ENCODE measurements at places on chromosomes 2 and 18.

GRCh38 chr2:231671270-231672050 lies 36.9 kb upstream of the PTMA start:
- DNase-seq = no peak

- DNase-seq = no peak
Observed at GRCh38 chr2:64405581-64406406, 48.2 kb upstream of the LGALSL start.

- no peak for DNase-seq
Observed at GRCh38 chr2:162462911-162463310, 119.0 kb downstream of the GCA start.

DNA sequence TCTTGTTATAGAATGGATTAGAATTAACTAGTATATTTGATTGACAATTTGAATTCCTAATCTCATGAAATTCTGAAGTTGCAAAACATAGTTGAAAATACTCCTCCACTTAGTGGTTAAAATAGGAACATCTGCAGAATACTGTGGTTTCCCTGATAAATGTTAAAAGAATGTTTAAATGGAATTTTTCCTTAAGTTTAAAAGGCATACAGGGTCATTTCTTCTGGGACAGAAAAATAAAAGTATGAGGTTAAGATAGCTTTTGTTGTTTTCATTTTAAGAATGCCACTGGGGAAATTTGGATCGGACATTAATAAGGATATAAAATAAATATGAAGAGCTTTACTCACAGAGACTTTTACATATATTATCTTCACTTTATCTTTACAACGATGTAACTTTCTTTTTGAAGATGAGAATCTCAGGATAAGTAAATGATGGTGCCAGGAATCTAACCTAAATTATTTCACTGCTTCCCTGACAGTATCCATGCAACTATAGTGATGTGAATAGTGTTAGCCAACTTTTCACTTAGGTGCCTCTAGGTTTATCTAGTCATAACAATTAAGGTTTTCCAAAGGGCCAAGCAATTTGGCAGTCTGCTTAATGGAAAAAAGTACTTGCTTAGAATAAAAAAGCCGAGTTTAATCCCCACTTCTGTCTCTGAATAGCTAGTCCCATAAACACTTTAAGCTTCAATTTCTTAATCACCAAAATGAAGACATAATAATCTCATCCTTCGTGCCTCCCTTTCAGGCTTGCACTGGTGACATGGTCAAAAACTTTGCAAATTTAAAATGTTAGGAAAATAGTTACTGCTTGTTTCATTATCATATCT lies 151.8 kb upstream of the STK17B start:
- DNase-seq = no peak

- no peak for DNase-seq
Observed at GRCh38 chr2:179692610-179693009, 168.8 kb downstream of the ZNF385B start.

GRCh38 chr2:138202762-138203161 lies 238.5 kb downstream of the HNMT start:
- DNase-seq = no peak

- no peak for DNase-seq
Observed at GRCh38 chr2:126302043-126302442, 353.9 kb upstream of the GYPC start.

DNA sequence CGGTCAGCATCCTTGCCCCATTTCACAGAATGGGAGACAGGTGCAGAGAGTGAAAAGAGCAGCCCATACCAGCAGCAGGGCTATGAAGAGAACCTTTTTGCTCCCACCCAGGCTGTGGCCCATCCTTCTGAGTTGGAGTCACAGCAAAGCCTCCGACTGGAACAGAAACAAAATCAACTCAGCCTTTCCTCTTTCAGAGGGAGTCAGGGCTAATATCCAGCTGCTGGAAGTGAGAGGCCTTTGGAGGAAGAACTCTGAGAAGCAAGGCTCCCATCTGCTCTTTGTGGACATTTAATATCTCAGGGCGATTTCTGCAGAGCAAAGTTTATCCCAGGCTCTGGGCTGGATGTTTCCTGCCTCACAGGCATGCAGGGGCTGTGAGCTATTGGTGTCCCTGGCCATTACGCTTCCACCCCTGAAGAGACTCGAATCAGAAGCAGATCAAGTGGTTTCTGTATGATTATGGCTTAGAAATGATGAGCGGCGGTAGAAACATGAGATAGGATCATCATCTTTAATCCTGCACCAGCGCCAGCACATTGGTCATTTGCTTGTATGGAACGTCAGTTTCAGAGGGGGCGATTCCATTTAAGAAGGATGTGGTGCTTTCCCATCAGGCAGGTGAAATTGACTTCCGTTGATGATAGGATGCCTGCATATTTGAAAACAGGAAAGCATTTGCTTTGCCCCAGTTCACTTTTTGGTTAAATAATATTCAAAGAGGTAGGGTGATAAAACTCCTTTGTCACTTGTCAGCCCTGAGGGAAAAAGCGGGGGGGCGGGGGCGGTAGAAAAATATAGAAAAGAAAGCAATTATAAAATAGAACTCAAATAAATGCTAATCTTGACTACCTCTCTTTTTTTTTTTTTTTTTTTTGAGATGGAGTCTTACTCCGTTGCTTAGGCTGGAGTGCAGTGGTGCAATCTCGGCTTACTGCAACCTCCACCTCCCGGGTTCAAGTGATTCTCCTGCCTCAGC lies 152.4 kb downstream of the LRRC30 start:
- DNase-seq = no peak

DNA sequence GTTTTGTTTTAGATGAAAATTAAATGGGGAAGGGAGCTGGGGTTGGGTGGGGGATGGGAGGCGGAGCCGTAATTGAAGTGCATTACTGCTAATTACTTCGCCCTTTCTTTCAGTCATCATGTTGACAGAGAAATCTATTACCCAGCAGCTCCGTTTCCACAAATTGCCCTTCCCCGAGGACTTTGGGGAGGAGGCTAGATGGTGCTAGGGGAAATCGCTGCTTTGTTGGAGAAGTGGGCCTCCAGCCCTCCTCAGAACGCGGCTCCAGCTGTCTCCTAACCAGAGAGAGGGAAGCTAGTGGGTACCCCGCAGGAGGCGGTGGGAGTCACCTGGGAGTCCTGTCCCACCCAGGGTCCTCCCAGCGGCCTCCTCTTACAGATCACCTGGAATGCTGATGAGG lies 130.9 kb upstream of the MYCN start:
- DNase-seq = no peak

GRCh38 chr2:238701341-238702206 lies 146.3 kb upstream of the TWIST2 start:
- no peak for DNase-seq

DNA sequence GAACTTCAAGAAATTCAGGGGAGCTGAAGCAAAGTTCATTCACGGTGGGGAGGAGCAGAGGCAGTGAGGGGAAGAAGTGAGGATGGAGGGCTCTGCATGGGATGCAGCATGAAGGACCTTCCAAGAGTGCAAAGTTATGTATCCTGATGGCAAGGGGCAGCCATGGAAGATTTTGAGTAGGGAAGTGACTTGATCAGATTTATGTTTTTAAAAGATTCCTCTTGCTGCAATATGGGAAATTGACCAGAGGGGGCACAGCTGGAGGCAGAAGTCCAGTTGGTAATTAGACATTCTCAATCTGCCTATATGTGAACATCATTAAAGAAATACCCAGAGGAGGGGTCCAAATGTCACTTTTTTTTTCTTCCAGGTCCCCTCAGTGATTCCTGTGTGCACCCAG lies 21.5 kb upstream of the ANXA4 start:
- no peak for DNase-seq

GRCh38 chr2:219271021-219271420 lies 8.1 kb upstream of the DNAJB2 start:
- DNase-seq = no peak

DNA sequence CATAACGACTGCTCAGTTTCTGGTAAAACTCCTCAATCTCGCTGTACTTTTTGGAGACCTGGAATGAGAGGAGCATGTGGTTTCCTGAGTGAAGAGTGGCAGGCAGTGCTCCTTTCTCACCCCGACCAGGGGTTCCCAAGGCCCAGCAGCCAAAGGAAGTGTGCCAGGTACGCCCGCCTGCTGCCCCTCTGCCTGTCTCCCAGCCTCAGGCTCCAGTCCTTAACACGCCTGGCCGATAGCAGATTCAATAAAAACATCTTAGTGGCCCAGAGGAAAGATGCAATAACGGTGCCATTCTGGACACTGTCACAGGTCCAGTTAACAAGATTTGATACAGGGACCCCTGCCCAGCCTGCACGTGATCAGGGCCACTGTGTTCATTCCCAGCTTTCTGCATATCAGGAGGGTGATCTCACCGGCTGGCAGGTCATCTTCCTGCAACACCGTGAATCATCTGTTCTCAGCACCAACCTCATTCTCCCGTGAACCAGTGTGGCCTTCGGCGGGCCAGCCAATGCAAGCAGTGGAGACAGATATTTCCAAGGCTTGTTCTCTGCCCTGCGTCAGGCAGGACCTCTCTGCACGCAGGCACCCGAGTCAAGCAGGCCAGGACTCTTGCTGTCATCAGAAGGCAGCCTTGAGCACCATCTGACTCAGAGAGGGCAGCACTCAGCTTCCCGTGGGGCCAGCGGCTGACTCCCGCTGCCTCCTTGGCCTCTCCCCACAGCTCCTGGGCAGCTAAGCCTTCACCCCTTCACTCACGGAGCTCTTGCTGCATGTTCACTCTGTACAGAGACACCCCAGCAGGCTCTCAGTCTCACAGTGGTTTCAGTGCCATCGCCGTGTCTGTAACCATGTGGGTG lies 9.5 kb downstream of the HS1BP3 start:
- DNase-seq = no peak

DNA sequence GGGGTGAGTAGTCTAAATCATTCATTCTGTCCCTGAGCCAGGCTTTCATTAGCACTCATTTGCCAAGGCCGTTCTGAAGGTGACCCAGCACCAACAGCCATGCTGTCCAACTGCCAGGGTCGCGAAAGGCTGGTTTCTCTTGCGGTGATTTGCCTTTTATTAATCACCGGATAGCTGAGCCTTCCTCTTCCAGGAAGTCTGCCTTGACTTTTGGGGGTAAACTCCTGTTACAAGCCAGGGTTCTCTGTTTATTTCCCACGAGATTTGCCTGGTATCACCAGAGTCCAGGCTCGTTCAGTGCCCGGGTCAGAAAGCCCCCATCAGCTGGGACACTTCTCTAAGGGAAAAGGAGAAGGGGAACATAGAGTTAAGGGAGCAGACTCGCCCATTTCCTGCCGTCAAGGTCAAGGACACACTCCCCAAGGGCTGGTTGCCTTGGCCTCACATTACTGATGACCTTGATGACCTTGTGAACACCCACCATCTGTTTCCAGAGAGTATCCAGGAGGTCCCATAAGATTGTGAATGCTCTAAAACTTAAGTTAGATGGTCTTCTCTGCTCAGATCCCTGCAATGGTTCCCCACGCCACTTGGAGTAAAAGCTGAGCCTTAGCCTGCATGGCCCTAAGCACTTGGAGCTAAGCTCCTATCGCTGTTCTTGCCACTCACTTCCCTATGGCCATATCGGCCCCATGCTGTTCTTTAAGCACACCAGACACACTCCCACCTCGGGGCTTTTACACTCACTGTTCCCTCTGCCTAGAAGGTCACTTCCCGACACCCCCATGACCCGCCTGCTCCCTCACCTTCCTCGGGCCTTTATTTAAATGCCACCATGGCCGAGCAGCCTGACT lies 118.0 kb upstream of the STPG4 start:
- DNase-seq = no peak

DNA sequence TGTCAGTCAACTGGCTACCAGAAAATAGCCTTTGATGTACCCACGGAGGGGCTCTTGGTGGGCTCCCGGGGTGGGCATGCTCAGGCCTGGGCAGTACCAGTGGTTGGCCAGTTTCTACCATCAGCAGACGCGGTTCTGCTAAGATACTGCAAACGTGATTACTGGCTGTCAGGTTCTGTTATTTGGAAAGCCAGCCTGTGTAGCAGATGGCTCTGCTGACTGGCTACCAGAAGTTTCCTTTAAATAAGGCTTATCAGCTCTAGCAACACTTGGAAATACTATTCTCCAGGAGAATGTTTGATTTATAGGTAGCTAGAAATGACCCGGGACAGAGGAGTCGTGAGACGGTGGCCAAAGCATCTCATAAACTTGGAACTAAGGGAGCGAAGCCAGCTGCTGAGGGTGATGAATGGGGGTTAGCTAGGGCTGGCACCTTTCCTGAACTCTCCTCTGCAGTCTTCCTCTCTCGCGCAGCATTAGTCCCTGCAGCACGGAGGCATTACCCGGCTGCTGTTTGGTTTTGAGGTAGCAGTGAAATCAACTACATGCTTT lies 171.9 kb downstream of the AGAP1 start:
- DNase-seq = no peak

- DNase-seq = no peak
Observed at GRCh38 chr18:78904179-78904531, 75.5 kb upstream of the SALL3 start.

- no peak for DNase-seq
Observed at GRCh38 chr2:75621228-75621627, 25.4 kb upstream of the MRPL19 start.

- DNase-seq = no peak
Observed at GRCh38 chr2:65267008-65267407, 39.4 kb downstream of the ACTR2 start.

DNA sequence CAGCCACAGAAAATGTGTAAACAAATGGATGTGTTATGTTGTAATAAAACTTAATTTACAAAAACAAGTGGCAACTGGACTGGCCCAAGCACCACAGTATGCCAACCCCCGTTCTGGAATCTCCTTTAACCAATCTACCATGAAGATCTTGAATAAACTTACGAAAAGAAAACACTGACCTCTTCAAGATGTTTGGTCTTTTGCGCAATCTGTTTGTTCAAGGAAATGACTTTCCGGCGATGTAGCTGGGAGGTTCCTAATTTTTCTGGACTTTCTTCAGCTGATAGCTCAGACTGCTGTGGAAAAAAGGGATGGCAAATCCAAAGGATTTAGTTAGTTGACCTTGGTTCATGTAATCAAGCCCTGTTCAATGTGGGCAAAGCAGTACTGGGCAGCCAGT lies 55.7 kb downstream of the CCDC93 start:
- DNase-seq = no peak

DNA sequence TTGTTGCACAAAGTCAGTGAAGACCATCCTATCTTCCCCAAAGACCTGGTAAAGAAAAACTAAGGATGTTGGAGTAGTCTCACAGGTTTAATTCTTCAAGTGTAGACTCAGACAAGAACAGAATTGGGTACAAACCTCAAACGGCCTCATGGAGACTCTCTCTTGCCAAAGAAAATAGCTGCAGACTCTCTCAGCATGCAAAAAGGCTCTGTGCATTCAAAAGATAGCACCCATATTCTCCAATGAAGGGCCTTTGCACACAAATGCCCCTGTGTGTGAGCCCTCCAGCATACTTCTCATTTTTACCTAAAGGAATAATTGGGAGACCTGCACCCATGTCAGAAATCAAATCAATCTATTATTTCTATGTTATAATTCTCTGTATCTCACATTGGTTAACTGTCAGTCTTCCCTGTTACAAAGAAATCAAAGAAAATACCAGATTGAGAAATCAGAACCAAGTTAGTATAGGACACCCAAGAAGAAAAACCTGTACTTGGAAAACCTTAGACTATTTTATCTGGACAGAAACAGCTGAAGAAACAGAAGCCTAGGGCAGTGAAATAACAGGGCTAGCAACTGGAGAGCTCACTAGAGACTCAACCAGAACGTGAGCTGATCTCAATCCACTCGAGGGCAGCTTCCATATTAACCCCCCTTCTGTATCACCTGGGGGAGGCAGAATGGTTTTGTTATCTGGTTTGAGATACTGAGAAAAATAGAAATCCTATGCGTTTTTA lies 134.7 kb upstream of the DNAJC10 start:
- no peak for DNase-seq

All from GM13977 (cell line).